ENCODE measurements at places on chromosomes 16 and 17. TPM values are rescaled to one million over a fixed set of nuclear protein-coding genes. Genes with fewer than 3 reads are reported as not detected.

The B4GALNT2 gene
- 0.22 TPM for total RNA-seq

The HSD11B2 gene
- total RNA-seq = 2.3 TPM

The CORO6 gene
- total RNA-seq = 694 TPM

The CHST5 gene
- total RNA-seq = not detected

The OTOP3 gene
- not detected for total RNA-seq

GRCh38 chr16:785563-786535, 2.3 kb downstream of the RPUSD1 start:
- H3K4me3 ChIP-seq = no peak overlapping the region

- H3K36me3 ChIP-seq = no peaks in the 10 kb centered on the region
- DNase-seq = no peak
These were observed 97.5 kb downstream of the CHD9 start for GRCh38 chr16:53152329-53152728.

DNA sequence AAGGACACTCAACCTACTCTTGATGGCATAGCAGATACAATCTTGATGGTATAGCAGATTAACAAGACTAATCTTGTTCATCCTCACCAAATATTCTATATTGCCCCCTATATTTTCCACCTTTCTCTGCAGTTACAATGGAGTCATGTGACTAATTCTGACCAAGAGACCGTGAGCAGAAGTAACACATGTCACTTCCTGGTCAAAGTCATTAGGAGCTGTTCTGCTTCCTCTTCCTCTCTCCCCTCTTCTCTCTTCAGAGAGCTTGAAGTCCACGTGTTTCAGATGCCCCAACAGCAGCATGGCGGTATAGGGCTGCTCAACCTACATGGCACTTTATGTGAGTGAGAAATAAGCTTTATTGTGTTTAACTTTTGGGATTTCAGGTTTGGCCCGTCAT, 55.3 kb upstream of the ERCC4 start:
- no peaks in the 10 kb centered on the region for H3K4me1 ChIP-seq
- no peak overlapping the region for H3K27ac ChIP-seq
- no peak overlapping the region for H3K4me3 ChIP-seq
- no peaks in the 10 kb centered on the region for H3K27me3 ChIP-seq
